ENCODE measurements at places on chromosomes 2 and 18.

DNA sequence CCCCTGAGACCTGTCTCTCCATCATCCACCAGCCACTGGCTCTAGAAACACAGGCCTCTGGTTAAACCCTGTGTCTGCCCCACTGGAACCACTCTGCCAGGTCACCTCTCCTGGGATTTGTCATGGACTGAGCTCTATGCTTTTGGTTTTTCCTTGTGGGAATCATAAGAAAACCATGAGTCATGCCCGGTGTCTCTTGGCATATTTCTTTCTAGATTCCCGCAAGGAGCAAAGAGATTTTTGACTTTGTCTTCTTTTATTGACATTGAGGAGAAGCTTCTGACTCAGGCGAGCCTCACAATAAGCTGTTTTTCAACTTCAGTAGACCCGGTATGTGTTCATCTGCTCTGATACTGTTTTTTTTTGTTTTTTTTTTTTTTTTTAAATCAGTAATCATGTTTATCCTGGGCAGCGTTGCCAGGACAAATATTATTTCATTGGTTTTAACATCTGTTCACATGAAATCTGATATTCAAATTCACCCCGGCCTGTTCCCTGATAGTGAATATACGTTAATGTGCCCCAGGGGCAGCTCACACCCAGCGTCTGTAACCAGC lies 207.1 kb downstream of the ACKR3 start:
- no peak for DNase-seq

GRCh38 chr18:57149051-57149450 lies 2.2 kb downstream of the BOD1L2 start:
- DNase-seq, result no peak

- peak; percentile 31 for DNase-seq
Observed at GRCh38 chr2:197852108-197852507, 47.7 kb downstream of the PLCL1 start.

DNA sequence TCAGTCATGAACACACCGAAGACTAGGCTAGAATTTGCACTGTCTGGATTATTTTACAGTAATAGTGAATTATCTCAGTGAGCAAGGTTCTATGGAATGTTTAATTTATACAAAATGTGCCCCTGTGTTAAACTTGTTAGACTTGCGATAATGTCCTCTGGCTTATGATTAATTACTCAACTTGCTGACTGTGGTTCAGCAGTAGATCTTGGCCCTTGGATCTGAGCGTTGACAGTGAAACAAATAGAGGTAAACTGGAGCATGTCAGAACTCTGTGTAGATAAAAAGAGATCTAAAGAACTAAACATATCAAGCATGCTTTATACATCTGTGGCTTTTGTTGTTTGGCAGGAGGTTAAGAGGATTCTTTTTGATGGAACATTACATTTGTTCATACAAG lies 407.6 kb downstream of the DSEL start:
- DNase-seq, result no peak

GRCh38 chr2:80858965-80859364 lies 554.4 kb upstream of the LRRTM1 start:
- no peak for DNase-seq
